ENCODE measurements at places on chromosomes 7 and 10.

GRCh38 chr7:115805458-115805857 lies 225.1 kb downstream of the TFEC start:
- no peak for DNase-seq

DNA sequence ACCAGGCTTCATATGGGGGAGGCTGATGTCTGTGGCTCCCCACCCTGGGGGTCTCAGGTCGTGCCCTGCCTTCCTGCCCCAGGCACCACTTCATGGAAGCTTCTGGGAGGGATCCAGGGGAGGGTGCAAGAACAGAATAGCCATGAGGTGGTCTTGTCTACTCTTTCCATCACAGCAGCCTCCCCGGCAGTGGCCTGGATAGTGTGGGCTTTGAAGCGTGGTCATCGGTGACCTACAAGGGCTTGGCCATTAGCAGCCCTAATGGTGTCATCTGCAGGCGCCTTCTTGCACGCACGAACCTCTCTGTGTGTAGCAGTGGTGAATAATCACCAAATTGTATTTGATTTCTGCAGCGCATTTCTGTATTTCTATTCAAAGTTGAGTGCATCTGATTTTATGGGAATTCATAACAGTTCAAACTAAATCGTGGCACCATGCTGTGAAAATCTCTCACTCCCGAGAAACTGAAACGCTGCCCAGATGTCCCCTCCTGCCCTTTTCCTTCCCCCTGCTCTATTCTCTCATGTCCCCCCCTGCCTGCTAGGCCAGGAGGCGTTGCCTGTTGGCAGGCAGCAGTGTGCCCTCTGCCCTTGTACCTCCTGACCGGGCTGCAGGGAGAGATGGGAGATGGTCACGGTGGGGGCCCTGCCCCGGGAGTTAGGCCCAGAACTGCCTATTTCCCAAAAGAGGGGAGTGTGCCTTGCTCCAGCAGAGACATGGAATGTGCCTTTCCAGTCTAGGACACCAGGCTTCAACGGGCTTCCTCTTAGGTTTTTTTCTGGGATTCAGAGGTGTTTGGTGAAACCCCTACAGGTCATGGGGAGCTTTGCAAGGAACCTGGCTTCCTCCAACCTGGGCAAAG lies 34.8 kb downstream of the CDH23 start:
- no peak for DNase-seq

DNA sequence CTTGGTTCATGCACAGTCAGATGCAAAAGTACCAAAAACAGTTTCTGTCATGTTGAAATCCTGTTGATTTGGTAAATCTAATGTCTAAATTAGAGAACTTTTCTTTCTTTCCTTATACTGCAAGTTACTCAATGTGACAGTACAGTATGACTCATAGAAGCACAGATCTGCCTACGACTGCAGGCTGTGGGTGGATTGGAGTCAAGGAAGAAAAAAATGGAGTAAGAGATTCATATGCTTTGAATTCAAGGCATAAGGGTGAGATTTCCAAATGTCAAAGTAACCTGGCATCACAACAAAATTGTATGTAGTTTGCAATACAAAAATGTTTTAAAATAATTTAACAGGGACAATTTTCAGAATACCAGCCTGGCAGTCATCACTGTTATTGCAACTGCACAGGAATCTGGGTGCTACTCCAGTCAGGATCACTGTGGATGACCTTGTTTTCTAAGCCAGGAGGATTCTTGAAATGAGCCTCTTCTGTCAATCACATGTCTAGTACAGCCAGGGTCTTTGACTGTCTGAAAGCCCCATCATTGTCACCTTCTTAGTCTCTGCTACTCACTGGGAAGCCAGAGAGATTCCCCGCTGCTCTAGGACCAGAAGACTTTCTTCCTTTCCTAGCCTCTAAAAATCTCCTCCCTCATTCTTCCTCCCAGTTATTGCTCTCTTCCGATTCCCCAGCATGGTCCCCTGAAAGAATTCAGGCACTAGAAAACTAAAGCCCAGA lies 83.6 kb downstream of the CD36 start:
- no peak for DNase-seq

- DNase-seq: no peak
These were observed 26.3 kb downstream of the TMEM60 start for GRCh38 chr7:77771901-77772300.

GRCh38 chr10:85986777-85987176 lies 379.8 kb downstream of the GRID1 start:
- no peak for DNase-seq

GRCh38 chr7:2495418-2496299 lies 19.5 kb upstream of the GRIFIN start:
- DNase-seq: peak; percentile 47

DNA sequence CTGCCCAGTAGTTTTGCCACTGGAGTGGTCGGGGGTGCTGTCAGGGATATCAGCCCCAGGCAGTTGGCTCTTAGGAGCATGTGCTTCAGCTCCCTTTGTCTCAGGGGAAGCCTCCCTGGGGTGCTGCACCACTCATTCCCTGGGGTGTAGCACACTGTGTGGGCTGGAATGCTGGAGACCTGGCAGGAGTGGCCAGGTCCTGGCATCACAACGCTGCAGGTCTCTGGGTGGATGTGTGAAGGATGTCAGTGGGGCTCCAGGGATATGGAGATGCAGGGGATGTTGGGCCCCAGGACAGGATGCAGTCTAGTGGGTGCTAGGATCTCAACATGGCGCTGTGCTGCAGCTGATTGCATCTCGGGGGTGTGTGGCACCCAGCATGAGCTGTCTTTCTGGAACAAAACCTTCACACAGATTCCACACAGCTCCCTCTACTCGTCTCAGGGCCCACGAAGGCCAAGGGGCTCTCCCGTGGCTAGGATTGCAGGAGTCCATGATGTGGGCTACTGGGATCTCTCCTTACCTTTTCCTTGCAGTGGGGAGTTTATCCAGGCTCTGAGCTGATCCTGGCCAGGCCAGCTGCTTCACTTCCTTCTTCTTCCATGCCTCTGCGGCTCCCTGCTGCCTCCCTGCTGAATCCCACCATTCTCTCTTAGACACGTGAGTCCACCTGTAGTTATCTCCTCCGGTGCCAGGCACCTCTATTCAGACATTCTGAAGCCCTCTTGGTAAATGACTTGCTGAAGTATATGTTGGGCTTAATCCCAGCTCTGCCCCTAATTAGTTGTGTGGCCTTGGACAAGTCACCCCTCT lies 295.1 kb downstream of the RPS24 start:
- DNase-seq: no peak

DNA sequence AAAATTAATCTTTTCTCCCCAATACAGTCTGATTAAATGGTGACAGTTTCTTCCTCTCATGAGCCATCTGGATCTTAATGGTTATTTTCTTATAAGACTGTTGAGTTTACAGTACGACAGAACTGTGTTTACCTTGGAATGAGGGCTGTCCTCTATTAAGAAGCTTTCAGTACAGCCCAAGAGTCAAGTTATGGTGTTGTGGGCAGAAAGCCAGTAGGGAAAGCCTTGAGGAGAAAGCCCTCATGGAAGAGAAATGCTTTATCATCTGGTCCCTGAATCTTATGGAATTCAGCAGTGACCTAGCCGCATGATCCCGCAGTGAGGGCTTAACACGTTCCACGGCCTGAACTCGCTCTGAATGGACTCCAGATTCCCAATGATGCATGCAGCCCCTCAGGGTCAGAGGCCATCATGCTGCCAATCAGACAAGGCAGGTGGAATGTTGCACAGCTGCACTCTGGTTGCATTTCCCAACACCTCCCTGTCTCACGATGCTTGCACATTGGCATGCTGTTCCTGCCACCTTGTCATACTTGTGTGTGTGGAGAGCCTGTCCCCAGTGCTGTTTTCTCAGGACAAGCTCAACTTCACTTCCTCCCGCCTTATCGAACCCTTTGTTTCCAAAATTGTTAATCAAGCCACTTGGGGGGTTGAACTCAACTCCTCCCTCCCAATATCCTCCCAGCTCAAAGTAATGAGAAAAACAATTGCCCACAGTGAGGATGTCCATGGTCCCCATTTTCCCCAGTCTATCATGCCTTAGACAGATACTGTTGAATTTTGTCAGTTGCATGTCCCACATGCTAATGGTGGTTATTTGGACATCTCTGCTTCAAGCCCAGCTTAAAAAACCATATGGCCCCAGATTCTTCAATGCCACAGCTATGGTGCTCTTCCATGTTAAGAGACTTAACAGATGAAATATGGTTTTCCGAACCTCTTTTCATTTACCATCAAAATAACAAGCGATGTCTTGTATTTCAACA lies 211.1 kb upstream of the TCF7L2 start:
- no peak for DNase-seq

- no peak for DNase-seq
These were observed 100.3 kb upstream of the CPXM2 start for GRCh38 chr10:123991611-123992570.

- no peak for DNase-seq
These were observed 16.6 kb upstream of the ADRB1 start for GRCh38 chr10:114027041-114027394.

DNA sequence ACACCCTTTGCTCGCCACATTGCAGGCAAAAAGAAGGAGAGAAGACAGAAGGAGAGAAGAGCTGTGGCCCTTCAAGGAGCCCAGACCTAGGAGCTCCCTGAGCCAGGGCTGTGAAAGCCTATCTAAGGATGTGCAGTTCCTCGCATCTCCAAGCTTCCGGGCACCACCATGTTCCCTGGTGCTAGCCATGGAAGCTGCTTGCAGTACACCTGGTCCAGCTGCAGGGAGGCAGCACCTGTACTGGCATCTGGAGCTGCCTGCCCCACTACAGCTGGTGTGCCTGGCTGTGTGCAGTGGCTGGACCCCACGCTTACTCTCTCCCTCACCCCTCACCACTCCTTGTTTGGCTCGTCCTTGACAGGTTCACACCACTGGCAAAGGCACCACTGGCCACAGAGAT lies 1111.8 kb upstream of the POT1 start:
- no peak for DNase-seq

DNA sequence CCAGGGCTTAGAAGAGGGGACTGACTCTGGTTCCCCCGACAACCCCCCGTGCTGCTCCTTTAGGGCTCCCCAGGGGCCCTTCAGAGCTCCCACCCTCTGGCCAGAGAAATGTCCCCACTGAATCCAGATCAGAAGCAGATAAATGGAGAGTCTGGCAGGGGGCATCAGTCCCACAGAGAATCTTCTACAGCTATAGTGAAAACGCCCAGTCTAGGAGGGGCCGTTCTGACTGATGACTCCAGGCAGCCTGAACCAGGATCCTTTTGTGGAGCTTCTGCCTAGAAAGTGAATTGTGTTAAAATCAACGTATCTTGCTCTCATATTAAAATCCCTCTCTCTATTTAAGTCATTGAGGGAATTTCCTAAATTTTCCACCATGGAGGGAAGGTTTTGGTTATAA lies 471.4 kb downstream of the LRMDA start:
- no peak for DNase-seq

GRCh38 chr10:100561005-100561404 lies 25.3 kb downstream of the HIF1AN start:
- no peak for DNase-seq

GRCh38 chr7:132256721-132257212 lies 319.5 kb downstream of the PLXNA4 start:
- DNase-seq: no peak

DNA sequence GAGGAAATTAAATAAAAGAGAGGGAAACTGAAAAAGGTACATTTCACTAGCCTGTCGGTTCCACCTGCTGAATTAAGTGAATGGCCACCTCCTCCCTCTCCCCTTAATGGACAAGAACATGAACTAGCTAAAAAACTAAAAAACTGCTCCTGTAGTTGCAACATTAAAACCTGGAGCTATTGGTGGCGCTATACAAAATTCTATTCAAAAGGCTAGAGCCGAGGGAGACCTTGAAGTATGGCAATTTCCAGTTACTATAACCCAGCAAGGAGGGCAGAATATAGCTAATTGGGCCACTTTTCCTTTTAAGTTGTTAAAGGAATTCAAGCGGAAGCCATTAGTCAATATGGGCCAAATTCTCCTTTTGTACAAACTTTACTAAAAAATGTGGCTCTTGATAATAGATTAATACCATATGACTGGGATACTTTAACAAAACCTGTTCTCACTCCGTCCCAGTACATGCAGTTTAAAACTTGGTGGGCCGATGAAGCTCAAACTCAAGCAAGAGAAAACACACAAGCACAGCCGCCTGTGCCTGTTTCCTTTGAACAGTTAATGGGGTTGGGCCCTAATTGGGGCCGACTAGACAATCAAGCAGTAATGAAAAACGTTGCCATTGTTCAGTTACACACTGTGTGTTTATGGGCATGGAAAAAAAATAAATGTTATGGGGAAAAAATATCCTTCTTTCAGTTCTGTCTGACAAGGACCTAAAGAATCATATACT lies 6.5 kb upstream of the CHST3 start:
- DNase-seq: no peak

DNA sequence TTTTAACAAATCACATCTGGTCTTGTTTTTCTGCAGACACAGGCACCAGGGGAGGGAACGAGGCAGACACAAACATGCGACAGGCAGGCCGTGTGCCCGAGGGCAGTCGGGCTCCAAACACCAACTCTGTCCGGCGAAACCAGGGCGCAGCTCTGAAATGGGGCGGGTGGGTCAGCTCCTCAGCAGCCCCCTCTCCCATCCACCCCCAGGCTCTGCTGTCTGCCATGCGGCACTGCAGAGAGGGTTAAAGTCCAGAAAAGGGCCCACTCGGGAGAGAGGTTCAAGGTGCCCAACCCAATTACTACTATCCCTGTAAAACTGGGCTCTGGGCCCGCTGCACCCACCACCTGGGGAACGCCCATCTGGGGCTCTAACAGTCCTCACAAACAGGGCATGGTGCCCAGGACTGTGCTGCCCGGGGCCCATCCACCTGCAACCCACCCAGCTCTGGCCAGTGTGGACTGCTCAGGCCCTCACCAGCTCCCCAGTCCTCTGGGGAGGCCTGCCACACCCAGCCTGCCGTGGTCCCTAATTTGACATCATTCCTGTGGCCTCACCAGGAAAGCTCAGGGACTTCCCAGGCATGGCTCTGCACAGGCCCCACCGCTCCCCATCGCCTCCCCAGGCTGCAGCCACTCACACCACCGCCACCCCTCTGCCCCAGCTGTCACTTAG lies 18.7 kb downstream of the YKT6 start:
- peak; percentile 6 for DNase-seq

GRCh38 chr7:36430881-36431280 lies 41.2 kb downstream of the ANLN start:
- no peak for DNase-seq
